Substantia nigra (tissue), 51 donors: ENCODE measurements at places on chromosomes 2 and 18.

DNA sequence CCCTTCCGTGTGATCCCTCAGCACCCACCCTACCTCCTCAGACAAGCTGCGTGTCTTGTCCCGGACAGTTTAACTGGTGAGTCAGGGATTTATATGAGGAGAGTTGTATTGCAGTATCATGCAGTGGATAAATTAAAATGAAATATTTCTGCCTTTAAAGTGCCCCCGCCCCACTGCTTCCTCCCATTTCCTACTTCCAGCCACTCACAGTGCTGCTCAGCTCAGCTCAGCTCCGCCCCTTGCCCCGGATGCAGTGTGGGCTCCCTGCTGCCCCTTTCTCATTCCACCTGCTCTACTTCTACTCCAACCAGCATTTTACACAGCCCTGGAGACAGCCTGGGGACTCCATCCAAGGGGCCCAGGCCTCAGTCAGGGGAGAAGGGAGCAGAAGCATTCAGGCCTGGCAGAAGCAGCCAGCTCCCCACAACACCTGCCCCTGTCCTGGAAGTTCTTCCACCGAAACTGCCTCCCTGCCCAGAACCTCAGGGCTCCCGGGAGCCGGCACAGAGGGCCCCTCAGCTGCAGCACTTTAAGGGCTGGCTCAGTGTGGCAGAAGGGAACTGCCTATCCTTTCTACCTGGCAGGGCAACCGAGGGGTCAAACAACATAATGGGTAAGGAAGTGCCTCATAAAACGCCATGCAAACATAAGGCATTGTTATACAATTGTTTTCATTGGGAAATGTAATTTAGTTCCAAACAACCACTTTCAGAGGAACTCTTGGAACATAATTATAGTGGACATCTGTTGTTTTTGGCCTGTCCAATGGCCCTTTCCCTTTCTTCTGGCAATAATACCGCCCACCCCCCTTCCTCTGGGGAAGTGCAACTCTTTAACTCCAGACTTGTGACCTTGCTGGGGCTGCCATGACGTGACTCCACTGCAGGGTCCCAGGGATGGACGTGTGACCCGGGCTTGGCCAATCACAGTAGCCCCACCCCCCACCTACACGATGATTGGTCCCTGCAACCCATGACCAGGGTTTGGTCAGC, 102.3 kb downstream of the LIPG start:
- no peak for DNase-seq

DNA sequence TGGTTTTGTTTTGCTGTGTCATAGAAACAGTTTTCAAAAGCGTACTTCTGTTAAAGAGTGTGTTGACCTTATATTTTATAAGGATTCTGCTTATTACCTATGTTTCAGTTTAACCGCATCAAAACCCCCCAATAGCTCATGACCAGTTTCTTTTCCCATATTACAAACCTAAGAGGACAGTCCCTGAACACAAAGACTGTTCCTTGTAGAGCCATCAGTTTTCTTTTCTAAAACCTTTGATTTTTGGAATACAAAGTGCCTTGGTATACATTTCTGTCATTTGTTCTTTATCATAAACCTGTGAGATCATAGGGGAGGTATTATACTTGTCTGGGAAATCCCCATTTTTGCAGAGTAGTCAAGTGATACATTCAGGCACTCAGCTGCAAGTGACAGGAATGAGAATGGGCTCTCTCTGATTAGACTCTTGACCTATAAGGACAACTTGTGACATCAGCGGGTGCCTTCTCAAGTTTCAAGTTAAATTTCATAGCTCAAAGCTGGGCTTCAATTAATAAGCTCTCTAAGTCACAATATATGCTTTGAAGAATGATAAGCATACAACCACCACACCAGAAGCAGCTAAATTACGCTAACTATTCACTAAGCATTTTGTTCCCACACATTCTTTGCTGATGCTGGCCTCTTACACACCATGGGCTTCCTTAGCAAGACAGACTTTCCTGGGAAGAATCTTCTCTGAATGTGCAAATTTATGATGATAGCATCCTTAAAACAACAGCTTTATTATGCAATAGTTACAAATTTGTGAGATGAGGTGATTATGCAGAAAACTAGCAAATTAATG, 97.5 kb upstream of the CD302 start:
- DNase-seq: no peak

DNA sequence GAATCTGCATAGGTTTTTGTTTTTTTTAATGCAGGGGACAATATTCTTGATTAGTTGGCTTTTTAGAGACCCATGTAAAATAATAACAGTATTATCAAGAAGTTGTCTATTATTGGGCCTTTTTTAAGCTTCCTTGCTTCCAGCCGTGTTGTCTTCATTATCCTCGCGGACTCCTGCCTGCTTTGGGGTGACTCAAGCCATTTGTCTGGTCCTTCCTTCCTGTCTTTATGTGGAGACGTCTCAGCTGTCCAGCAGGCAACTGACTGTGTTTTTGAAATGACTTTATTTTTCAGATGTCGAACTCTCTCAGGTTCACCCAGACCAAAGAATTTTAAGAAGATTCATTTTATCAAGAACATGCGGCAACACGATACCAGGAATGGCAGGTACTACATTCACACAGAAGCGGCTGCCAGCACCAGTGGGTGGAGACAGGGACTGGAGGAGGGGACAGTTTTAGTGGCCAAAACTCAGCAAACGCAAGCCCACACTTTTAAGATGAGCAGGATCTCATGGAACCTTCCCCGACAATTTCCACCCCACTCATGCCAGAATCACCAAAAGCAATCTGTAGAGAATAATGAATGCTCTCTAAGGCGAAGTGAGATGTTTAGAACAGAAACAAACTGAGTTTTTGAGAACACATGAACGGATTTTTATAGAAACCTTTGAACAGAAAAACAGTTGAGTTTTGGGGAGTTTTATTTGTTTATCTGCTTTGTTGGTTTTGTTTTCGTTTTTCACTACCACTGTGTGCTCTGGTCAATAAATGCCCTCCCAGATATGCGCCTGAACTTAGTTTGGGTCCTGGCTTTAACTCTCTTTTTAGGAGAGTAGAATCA, 59.1 kb downstream of the CABLES1 start:
- no peak for DNase-seq

GRCh38 chr2:241860184-241861078, 1.7 kb upstream of the PDCD1 start:
- DNase-seq: no peak

DNA sequence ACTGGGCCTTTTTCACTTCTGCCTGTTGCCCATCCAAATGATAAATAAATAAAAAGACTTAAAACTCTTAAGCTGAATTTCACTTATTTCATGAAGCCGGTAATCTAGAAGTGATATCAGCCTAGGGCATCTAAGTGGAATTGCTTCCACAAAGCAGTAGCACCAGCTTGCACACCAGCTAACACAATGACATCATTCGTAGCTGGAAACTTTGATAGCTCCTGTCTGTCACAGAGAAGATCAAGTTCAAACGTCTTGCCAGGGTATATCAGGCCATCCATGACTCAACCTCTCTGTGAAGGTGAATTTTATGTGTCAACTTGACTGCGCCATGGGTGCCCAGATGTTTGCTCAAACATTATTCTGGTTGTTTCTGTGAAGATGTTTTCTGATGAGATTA, 161.7 kb upstream of the MYT1L start:
- no peak for DNase-seq

- DNase-seq: no peak
Observed at GRCh38 chr18:50092245-50092805, 102.6 kb downstream of the MYO5B start.

- no peak for DNase-seq
Observed at GRCh38 chr18:71168557-71169145, 879.8 kb downstream of the SOCS6 start.

DNA sequence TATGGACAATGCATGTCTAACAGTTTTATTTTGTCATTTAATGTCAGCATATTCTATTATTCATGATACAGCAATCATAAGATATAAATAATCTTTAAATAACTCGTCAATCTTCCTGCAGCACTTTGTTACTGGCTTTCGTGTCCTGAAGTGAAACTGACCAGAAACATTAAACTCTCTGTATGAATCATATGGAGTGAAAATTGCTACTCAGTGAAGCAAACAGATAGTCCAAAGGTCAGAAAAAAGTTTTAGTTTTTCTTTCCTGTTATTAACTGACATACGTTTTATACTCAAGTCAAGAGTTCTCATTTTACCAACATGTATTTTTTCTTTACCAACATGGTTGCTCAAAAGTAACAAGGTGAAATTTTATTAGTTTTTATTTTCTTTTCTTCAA, 106.8 kb upstream of the GALNT5 start:
- no peak for DNase-seq

- DNase-seq: no peak
Observed at GRCh38 chr2:112566104-112566503, 18.3 kb upstream of the CHCHD5 start.

DNA sequence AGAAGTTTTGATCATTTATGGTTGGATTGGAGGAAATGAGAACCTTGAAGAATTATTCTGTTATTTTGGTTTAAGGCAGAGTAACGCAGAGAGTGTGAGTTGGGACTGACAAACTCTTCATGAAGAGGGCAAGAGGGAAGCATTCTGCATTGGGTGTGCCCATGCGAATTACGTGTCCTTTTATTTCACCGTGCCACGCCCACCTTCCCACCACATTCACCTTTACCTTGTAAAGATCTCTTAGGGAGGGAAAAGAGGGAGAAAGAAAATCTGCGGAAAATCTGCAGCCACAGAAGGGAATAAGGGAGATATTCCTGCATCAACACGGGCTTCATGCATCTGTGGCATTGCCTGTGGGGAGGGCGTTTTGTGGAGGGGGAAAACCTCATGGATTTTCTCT, 31.8 kb downstream of the SLC9A4 start:
- DNase-seq: no peak

- DNase-seq: peak; percentile 60
Observed at GRCh38 chr18:78505851-78506461, 473.7 kb upstream of the SALL3 start.

DNA sequence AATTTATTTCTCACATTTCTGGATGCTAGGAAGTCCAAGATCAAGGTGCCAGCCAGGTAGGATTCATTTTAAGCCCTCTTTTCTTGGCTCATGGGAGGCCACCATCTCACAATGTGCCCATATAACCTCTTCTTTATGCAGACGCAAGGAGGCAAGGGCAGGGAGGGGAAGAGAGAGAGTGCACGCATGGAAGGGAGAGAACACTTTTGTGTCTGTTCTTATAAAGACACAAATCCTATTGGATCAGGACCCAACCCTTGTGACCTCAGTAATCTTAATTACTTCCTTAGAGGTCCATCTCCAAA, 32.5 kb downstream of the CMPK2 start:
- DNase-seq: no peak

GRCh38 chr2:10161961-10162441, 39.5 kb downstream of the RRM2 start:
- no peak for DNase-seq

DNA sequence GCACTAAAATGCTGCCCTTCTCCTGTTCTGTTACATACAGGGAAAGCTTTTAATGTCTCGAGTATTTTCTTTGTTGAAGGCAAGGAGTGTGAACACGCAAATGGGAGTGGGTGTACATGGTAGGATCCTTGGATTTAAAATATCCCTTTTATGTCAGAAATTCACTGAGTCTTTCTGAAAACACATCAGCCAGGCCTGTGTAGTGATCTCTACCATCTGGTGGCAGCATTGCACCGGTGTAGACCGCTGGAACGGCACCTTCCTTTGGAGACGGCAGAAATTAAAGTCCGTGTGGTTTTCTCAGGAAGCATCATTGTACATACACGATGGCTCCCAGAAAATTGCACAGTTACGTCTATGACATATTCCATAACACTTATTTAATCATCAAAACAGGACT, 515.8 kb downstream of the GALR1 start:
- DNase-seq: peak; percentile 12

DNA sequence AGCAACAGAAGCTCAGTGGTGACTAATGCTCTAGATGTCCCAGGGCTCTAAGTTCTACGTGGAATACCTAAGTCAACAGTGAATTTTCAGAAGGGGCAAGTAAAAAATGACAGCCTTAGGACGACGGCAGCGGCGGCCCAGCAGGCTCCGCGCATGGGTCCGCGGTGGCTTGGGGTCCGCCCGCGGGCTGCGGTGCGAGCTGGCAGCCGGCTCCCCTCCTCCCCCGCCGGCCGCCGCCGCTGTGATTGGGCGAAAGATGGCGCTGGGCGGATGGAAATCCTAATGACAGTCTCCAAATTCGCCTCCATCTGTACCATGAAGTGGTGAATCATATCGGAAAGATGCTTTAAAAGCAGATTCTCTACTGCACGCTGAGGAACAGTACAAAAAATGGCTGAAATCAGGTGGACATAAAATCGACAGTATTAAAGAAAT, 74.7 kb downstream of the HNRNPLL start:
- no peak for DNase-seq

DNA sequence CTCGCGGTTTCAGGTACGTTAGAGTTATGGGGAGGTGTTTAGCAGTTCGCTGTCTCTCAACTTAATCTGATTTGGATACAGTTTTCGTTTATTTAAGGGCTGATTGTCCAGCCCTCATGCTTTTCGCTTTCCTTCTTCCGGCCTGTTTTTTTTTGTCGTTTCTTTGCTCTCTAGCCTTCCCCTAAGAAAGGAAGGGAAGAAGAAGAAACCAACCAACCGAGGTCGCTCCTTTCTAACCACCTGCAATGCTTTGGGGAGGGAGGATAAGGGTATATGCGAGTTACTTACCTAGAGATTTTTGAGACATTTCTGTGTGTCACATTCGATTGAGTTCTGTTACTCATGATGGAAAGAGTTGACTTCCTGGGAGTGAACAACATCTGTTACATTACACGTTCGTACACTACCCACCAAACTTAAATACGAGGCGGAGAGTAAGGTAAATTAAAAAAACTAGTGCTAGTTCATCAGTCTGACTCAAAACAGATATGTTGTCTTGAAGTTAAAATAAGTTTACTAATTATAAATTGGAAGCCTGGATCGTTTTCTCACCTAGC, 918 bp downstream of the EIF5B start:
- no peak for DNase-seq

- no peak for DNase-seq
Observed at GRCh38 chr2:71154798-71155197, 24.4 kb downstream of the MPHOSPH10 start.

DNA sequence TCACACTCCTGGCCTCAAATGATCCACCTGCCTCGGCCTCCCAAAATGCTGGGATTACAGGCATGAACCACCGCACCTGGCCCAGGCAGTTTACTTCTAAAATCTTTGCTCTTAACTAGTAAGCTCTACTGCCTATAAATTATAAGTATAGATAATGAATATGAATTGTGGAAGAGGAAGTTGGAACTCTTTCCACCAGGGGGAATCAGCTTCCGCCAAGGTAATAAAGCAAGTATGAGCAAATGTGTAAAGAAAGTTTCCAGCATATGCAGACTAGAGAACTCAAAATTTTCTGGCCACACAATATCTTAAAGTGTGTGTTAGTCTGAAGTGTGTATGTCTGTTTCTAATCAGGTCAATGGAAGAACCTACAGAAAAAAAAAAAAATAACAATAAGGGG, 68.1 kb downstream of the RMDN2 start:
- DNase-seq: no peak

DNA sequence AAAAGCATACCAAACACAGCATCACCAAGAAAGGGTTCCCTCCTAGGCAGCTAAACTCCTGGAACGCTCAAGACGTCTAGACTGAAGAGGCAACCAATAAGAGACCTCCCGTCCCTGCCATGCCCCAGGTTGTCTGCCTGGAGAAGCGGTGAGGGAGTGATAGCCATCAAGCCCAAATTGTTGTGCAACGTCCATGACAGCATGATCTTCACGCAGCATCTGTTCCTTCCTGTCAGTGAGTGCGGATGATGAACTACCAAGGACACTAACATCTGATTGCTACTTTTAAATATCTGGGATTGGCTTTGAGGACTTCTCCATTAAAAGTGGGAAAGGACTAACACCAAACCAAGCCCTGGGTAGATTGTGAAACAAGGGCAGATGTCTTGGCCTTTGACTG, 149.7 kb downstream of the TXNL1 start:
- no peak for DNase-seq

GRCh38 chr2:218655751-218656150, 3.7 kb downstream of the ZNF142 start:
- DNase-seq: no peak
